ENCODE measurements at places on chromosomes 16 and 17.

GRCh38 chr17:3002538-3003295 lies 60.7 kb downstream of the OR1D5 start:
- no peak for DNase-seq

DNA sequence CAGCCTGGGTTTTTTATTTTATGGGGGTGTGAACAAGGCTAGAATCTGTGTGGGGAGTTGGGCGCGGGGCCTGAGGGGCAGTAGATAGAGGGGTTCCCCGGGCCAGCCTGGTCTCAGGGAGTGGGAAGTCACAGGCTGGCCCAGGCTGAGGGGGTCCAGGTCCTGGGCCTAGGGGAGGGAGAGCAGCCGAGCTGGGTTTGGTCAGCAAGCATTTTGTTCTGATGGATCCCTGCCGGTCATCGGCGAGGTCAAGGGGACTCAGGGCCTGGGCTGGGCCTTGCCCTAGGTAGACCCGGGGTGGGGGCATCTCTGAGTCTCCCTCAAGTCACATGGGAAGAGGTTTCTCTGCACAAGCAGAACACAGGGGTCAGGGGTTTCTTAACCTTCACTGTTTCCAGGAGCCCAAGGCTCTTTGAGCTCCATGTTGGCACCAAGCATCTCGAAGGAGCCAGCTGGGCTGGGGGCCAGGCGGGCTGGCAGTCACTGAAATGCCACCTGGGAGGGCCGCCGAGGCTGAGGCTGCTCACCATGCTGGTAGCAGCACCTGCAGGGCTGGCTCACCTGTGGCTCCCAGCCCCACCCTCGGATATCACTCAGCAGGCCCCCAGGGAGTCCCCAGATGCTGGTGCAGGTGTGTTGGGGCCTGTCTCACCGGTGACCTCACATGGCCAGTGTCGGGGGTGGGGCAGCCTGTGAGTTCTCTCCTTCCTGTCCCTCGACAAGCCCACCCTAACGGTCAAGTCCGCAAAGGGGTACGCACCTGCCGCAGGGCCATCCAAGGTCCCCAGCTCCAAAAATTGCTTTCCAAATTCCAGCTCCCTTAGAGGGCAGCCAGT lies 41.0 kb downstream of the SLC7A5 start:
- no peak for DNase-seq

DNA sequence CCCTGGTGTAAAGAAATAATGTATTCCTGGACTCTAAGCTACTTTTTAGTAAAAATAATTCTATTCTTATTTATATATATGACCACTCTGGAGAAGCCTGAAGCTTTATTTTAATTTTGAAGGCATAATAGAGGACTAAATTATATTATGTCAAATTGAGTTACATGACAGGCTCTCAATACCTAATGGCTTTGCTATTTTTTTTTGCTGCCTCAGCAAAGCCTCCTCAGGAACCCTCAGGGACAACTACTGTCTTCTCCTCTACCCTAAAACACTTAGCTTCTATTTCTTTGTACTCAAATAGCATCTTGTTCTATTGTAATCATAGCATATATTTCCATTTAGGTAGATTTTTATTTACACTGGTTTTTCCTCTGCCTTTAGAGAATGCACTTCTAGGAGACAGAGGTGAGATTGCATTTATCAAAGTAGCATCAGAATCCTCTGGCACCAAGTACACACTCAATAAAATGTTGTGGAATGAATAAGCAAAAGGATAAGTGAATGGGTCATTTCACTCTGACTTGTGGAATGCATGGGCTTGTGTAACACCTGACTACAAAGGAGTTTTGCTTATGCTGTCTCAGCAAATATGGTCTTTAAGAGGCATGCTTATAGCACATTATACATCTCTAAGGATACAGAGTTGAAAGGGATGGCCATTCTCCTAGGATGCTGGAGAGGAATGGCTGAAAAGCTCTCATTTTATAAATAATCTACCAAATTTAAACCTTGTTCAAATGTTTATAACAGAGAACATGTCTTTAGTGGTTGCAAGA lies 605.2 kb downstream of the KCNJ2 start:
- DNase-seq, result no peak

GRCh38 chr17:70622368-70623260 lies 453.3 kb downstream of the KCNJ2 start:
- no peak for DNase-seq

DNA sequence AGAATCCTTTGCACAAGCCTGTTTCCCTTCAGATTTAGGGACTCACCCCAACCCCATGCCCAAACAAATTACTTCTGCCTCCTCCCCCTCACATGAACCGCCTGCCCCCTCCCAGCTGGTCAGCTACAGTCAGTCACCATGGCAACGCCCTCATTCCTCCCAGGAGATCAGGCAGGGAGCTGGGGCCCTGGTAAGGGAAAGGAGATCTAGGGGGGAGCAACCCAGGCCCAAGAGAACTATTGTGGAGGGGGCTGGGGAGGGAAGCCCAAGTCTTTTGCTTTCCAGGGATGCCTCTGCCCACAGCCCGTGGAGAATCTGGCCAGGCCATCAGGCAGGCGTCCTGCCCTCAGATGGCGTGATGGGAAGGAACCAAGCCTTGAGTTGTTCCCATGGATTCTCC lies 2.8 kb downstream of the FAM171A2 start:
- no peak for DNase-seq

DNA sequence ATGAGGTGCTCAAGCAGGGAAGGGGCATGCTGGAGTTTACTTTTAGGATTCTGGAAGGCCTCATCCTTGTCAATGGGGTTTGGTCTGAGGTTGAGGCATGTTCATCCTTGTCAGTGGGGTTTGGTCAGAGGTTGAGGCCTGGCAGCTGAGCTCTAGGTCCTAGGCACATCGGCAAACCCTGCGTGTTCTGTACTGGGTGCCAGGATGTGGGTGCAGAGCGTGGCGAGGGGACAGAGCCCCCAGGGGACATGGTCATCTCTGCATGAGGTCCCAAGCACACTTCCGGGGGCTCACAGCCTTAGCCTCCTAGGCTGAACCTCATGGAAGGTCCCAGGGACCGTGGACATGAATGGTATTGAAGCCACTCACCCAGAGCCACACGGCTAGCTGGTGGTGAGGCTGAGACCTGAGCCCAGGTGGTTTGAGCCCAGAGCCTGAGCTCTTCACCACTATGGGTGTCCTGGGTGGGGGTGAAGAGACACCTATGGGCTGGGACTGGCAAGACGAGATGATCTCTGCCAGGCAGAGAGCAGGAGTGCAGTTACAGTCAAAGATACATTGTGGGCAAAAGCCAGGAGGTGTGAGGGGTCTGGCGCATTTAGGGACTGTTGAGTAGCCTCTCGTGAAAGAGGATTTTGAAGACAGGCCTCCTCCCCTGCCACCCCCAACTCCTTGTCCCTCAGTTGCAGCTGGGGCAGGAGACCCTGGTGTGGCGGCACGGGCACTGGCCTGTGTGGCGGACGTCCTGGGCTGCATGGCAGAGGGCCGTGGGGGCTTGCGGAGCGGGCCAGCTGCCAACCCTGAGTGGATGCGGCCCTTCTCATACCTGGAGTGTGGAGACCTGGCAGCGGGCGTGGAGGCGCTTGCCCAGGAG lies 19.3 kb downstream of the FCSK start:
- DNase-seq, result no peak

DNA sequence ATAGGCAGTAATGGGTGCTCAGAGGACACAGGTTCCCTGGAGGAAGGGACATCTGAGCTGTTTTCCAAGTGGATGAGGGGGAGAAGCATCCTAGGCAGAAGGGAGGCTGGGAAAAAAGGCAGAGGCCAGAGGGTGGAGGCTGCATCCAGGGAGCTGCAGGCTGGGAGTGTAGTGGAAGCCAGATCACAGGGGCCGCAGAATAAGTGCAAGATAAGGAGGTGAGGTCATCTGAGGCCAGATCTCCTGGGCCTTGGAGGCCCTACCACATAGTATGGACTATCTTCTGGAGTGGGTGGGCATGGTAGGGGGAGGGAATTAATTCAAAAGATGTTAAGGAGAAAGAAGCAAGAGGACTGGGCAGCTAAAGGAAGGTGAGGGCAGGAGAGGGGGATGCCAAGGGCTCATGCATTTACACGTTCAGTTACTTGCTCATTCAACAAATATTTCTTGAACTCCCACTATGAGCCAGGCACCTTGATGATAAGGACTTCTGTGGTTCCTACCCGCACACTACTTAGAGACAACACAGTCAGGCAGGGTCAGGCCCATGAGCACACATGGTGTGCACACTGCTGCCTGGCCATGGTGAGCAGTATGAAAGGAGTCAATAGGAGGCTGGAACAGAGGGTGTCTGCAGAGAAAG lies 2.4 kb upstream of the RIPOR1 start:
- no peak for DNase-seq

GRCh38 chr16:86955136-86955855 lies 361.9 kb downstream of the C16orf95 start:
- no peak for DNase-seq

GRCh38 chr17:205148-205669 lies 23.8 kb upstream of the DOC2B start:
- no peak for DNase-seq

DNA sequence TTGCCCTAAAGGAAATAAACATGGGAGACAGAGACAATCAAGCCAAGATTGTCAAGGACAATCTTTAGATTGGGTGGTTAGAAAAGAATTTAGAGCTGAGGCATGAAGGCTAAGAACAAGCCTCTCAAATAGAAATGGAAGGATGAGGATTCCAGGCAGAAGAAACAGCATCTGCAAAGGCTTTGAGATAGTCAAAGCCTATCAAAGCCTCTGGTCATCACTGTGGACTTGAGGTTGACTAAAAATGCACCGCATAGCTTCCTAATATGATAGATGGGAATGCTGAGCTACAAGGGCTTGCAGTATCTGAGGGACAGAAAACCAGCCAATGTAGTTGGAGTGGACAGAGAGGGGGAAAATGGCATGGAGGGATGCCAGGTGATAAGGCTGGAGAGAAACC lies 109.8 kb upstream of the FAM20A start:
- DNase-seq, result no peak

DNA sequence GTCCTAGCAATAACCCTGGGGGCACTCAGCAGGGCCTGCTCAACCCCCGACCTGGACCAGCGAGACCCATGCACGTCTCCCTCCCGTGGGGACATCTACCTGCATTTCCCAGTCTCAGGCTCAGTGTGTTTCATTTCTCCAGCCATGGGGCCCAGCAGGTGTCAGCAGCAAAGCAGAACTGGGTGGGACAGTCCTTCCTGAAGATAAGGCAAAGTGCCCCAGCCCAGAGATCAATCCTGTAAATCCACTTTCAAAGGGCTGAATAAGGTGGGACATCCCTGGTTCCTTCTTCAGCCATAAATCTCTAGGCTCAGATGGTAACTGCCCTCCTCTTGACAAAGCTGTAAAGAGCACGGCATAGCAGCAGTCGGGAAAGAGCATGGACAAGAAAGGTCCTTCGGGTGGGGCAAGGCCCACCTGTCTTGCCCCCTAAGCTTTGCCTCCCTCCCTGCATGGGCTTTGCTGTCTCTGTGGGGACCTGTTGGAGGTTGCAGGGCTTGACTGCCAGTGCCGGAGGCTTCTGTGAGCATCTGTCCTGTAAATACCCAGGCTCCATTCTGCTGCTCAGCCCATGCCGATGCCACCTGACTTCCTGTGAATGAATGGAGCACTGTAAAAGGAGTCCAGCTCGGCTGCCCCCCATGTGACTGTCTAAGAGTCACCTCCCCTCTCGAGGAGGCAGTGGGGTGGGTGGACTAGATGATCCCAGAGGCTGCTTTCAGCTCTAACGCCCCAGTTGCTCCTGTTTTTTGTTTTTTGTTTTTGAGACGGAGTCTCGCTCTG lies 84.8 kb upstream of the TBC1D3K start:
- no peak for DNase-seq

DNA sequence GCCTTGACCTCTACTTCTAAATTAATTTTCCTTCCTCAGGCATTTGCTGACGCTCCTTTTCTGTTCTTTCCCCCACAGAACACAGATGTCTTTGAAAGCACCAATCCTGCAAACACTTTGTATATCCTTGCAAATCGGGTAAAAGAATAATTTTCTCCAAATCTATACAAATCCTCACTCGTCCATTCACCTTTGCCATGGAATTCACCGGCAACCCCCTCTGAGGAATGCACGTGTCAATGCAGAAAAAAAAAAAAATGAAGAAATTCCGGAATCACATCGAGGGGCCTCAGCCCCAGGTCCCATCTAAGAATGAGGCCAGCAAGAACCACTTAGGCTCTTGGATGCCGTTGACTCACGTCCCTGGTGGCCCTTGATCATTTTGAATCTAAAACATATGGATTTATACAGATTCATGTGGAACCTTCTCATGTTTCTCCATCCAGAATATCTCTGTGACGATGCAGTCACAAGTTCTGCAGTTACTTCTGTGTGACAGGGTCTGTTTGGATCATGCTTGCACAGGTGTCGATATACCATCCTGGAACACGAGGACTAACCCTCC lies 136.9 kb downstream of the RBFOX3 start:
- no peak for DNase-seq

GRCh38 chr17:66459811-66460270 lies 157.4 kb downstream of the PRKCA start:
- DNase-seq, result no peak

- DNase-seq, result no peak
Observed at GRCh38 chr17:21548236-21548635, 144.1 kb upstream of the KCNJ18 start.

GRCh38 chr17:40173091-40173777 lies 4.0 kb upstream of the RAPGEFL1 start:
- DNase-seq, result no peak

DNA sequence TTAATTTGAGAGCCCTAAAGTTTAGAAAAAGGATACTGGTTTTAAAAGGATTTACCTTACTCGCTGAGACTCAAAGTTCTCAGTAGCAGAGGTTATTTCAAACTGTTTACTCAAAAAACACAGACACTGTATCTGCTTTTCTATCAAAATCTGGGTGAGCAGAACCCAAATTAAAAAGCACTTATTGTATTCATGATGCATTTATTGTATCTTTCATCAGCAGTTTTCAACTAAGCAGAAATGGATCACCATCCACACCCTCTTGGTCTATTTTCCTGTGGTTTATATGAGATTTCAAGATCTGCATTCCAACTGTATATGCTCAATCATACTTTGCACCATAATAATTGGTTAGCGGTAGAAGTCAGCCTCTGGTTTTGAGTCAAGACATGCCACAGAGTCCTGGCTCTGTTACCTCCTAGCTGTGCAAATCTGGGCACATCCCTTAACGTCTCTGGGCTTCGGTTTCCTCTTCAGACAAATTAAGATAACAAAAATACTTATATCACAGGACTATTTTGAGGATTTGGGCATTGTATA lies 109.5 kb downstream of the ASIC2 start:
- DNase-seq, result no peak

GRCh38 chr17:35377068-35377467 lies 3.6 kb upstream of the SLFN11 start:
- no peak for DNase-seq

GRCh38 chr17:42687707-42688320 lies 5.5 kb downstream of the CNTNAP1 start:
- no peak for DNase-seq
